ENCODE measurements at places on chromosomes 1 and 21.
A peak's percentile ranks its signal among the peaks of the same experiment; 100 is the strongest.

DNA sequence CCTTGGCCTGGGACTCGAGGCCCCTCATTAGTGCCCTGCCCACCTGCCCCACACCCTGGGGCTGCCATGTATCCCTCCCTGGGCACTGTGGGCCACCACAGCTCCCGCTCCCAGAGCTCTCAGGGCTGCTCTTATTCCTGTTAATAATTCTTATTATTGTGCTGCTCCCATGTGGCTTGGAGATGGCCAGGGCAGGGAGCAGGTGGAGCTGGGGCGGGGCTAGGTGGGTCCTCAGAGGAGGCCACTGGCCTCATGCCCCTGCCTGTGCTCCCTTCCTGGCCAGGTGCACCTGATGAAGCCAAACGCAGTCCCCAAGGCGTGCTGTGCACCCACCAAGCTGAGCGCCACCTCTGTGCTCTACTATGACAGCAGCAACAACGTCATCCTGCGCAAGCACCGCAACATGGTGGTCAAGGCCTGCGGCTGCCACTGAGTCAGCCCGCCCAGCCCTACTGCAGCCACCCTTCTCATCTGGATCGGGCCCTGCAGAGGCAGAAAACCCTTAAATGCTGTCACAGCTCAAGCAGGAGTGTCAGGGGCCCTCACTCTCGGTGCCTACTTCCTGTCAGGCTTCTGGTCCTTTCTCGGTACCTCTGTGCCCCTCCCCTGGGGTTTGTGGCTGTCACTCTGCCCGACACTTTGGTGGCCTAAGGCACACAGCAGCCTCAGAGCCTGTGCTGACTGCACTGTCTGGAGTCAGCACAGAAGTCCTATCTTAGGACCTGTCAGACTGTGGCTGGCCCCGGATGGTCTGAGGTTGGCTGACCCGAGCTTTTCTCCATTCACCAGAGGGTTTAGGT lies 34.1 kb downstream of the BMP8A start:
- DNase-seq = no peak

- DNase-seq = no peak
Observed at GRCh38 chr1:208103597-208104513, 140.3 kb downstream of the PLXNA2 start.

DNA sequence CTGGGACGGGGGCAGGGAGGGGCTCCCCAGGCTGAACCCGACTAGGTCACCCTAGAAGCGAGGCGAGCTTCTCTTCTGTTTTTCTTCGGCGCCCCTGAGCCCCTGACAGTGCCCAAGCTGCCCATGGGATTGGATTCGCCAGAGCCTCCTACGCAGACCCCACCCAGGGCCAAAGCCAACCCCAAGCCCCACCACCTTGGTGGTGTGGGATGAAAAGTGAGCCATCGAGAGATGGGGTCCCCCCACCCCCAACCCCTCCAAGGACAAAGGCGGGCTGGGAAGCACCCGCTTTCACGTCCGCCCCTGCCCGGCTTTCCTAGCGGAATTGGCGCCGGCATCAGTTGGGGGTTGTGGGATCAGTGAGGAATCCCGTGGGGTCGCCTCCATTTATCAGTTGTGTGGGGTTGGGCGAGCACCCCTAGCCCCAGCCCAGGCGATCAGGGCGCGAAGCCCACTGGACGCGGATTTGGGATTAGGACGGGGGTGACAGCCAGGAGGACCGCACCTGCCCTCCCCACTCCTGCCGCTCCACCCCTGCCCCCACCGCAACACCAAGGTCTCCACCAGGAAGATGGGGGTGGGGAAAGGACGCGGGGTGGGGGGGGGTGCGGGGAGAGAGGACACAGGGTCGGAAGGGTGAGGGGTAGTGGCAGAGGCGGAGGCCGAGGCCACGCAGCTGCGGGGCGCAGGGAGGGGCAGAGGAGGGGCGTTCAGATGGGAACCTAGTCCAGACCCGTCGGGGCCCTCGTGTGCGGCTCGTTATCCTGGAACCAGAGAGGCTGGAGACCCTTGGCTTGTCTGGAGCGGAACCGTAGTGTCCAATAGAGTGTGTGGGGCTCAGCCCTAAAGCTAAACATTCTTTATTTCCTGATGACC lies 4.4 kb downstream of the TSPEAR start:
- DNase-seq = no peak

- peak; percentile 41 for DNase-seq
Observed at GRCh38 chr1:90706437-90707362, 10.4 kb downstream of the BARHL2 start.

DNA sequence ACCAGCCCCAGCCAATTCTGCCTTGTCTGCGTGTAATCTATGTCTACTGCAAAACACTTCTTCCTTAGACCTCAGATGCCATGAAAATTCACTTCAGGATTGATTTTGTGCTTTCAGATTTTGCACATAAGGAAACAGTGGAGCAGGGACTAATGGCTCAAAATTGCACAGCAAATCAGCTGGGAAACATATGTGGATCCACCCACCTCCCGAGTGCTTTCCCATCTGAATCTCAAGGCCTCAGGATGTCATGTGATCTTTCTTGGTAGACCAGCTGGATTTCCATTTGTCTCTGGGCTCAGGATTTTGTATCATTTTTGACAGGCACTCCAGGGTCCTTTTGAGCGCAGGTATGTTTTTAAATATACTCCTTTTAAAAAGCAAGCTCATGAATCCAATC lies 158.6 kb downstream of the MIS18A start:
- DNase-seq = no peak

DNA sequence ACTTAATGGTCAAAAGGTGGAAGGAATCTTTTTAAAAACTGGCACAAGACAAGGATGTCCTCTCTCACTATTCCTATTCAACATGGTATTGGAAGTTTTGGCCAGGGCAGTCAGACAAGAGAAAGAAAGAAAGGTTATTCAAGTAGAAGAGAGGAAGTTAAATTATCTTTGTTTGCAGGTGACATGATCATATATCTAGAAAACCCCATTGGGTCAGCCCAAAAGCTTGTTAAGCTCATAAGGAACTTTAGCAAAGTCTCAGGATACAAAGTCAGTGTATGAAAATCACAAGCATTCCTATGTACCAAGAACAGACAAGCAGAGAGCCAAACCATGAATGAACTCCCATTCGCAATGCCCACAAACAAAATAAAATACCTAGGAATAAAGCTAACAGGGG lies 5.4 kb upstream of the PGBD2 start:
- no peak for DNase-seq

DNA sequence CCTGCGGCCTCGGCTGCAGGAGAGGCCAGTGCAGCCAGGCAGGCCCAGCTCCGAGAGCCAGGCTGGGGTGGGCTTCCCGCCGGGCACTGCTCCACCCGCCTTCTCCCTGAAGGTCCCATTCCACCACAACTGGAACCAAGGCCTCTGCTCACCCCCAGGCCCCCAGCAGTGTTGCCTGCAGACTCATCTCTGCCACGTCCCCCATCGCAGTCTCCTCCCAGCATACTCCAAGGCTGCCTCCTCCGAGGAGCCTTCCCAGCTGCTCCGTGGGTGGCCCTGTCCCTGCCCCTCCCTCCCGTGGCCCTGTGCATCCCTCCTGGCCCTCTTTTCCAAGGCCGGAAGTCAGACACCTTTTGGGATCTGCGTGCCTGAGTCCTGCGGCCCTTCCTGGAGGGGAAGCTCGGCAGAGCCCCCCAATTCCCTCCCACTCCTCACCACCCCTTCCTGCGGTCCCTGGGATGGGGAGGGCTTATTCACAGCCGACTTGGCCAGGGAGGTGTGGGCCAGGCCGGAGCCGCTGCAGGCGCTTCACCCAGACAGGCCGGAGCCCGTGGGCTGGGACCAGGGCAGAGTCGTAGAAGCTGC lies 47.6 kb downstream of the SLX9 start:
- DNase-seq = no peak

DNA sequence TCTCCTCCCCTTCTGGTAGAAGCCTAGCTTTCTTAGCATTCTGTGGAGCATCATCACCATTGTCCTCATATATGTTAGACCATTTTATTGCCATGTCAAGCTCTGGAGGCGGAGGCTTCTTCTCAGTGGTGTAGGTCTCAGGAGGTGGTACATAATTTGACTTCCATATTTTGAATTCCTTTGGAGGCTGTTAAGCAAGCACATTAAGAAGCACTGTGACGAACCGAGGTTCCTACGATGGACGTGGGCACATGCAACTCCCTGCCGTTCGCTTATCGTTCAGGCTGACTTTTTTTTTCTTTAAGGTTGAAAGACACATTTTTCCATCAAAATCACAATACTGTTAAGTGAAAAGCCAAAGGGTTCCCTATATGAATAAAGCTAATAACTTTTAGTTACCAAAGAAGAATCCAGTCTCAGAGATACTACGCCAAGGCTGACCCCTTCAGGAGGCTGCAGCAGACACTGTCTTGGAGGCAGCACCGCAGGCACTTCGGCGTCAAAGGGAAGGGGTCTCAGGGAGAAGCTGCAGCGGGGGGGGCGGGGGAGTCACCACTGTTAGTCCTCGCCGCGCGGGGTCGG lies 835 bp downstream of the C1orf52 start:
- DNase-seq = peak; percentile 59

DNA sequence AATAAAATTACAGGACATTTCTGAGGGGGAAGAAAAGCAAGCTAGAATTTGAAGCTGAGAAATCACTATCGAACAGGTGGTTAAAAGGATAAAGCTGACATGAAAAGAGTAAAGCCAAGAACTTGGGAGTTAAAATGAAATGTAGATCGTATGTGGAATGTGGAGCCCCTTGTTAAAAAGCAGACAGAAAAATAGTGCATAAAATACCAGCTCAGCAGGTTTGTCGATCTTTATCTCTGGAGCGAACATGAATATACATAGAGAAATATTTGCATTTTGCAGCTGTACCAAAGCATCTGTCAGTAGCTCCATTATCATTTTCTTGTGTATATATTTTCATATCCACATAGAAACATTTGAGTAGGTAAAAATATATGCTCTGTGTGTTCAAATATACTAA lies 73.6 kb upstream of the CDC42BPA start:
- DNase-seq = no peak

DNA sequence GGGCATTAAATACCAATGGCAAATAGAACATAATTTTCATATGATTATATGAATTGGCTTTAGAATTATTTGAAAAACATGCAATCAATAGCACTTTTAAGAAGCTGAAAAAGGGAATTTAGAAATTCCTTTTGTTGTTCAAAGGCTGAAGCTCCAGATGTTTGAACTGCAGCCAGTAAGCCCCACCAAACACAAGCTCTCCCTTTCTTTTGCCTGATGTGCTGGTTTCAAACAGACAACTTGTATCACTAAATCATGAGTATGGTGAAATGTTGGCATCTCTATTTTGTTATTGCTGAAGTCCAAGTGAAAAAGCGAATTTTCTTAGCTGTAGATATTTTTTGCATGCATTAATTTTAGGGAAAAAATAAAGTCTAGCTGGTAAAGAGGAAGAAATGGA lies 27.5 kb upstream of the NCAM2 start:
- DNase-seq = no peak

DNA sequence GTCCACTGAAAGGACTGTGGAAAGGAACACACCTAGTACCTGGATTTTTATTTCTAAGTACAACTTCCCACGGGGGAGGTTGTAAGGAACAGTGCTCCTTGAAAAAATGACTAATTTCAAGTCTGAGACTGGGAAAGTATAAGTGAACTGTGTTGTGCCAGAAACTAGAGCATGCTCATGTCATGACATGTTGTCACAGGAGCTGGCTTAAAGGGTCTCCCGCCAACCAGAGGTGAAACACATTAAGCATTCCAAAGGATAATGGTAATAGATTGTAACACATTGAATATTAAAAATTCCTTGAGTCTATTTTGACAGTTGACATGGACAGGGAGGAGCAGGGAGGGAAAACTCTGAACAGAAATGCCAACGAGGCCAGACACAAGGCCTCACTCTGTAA lies 6.3 kb downstream of the ATP2B4 start:
- no peak for DNase-seq

- no peak for DNase-seq
Observed at GRCh38 chr1:47517946-47518345, 80.1 kb downstream of the FOXD2 start.

GRCh38 chr1:169896013-169896412 lies 2.3 kb upstream of the SCYL3 start:
- DNase-seq = no peak

- DNase-seq = peak; percentile 6
Observed at GRCh38 chr1:27435566-27436203, 43.3 kb downstream of the GPR3 start.

GRCh38 chr1:111222308-111223125 lies 5.0 kb upstream of the CHI3L2 start:
- DNase-seq = peak; percentile 81

GRCh38 chr1:205598841-205599668 lies 32.8 kb downstream of the ELK4 start:
- no peak for DNase-seq

DNA sequence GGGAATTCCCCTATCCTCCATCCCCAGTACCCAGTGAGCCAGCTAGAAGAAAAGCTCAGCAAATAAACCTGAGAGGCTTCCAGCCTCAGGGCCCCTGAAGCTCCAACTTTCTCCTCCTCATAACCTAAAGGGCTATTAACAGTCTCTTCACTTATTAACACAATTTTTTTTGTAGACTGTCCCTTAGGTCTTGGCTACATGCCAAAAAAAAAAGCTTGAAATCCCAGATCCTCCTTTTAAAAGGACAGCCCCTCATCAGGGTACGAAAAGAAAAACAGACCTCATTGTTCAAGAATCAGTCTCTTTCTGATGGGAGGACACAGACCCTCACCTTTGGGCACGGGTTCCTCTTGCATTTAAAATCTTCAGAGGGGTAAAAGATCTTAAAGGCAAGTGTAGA lies 72.8 kb upstream of the CD1D start:
- no peak for DNase-seq

DNA sequence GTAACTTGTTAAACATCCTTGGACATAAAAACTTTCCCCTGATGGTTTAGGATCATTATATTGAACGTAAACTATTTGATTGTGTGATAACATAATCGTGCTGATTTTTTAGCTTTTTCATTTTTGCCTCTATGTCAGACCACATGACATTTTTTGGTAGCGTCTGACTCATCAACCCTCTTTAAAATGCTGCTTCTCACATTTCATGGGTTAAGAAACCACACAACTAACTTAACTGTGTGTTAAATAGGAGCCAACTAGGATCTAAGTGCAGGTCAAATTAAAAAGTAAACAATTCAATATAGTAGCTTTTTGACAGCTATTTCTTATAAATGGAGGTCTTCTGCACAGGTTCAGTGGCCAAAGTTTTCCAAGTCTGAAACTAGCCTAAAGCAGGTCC lies 9.8 kb downstream of the BTG3 start:
- peak; percentile 17 for DNase-seq

DNA sequence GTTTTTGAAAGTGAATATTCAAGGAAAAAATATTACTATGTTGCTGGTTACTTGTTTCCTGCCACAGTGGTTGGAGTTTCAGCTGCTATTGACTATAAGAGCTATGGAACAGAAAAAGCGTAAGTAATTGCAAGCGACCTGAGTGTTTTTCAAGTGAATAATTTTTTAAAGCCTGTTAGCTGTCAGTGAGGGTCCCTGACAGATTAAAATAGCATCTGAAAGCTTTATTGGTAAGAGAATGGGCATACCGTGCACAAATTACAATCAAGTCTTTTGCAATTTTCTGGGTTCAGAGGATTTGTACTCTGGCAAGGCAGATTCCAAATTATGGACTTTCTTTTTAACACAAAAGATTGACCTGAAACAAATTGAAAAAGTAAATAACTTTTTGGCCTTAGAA lies 169.7 kb downstream of the ADGRL2 start:
- no peak for DNase-seq
